Bronchus fibroblast of lung (primary cell): ENCODE measurements at places on chromosomes 6 and 20. TPM values are rescaled to one million over a fixed set of nuclear protein-coding genes. Genes with fewer than 3 reads are reported as not detected.

Gene SSR1
- total RNA-seq, result 40.1 and 58.3 TPM in 2 replicates

Gene TRDN
- total RNA-seq, result not detected in 2 replicates

Gene ZFP64
- 23.5 and 27.9 TPM in 2 replicates for total RNA-seq

Gene GSTA3
- total RNA-seq, result not detected in 2 replicates

Gene PKIB
- total RNA-seq, result 0.59 and 1.7 TPM in 2 replicates

Gene SAMD3
- not detected in 2 replicates for total RNA-seq

Gene SLC2A10
- 21.4 and 21.9 TPM in 2 replicates for total RNA-seq

Gene LYRM4
- 18.8 and 22.4 TPM in 2 replicates for total RNA-seq

Gene HTR1B
- total RNA-seq, result 2.2 and 3.5 TPM in 2 replicates

Gene SIRPB2
- total RNA-seq, result not detected in 2 replicates

Gene TBCC
- total RNA-seq, result 30.3 and 34.3 TPM in 2 replicates

Gene PREX1
- total RNA-seq, result 3.5 and 3.6 TPM in 2 replicates

Gene ZNF76
- total RNA-seq, result 12.3 and 12.8 TPM in 2 replicates

Gene PCK1
- under 0.01 TPM in 1 of 2 replicates, not detected in the other for total RNA-seq

Gene RUNX2
- total RNA-seq, result 8.6 and 9.2 TPM in 2 replicates

Gene CRYBG1
- 8.0 and 8.2 TPM in 2 replicates for total RNA-seq

Gene LIN28B
- total RNA-seq, result not detected in 2 replicates

Gene MRS2
- total RNA-seq, result 20.5 and 22.2 TPM in 2 replicates

Gene REPS1
- total RNA-seq, result 26.2 and 28.5 TPM in 2 replicates

Gene C20orf202
- not detected in 2 replicates for total RNA-seq

Gene DHX35
- total RNA-seq, result 5.5 and 6.9 TPM in 2 replicates

Gene SFTA2
- total RNA-seq, result not detected in 2 replicates

Gene CNKSR3
- total RNA-seq, result 6.8 and 9.4 TPM in 2 replicates

Gene TMEM239
- not detected in 2 replicates for total RNA-seq

Gene TCP11
- 0.15 and 0.50 TPM in 2 replicates for total RNA-seq

Gene TMEM74B
- not detected in 2 replicates for total RNA-seq

Gene ZNF311
- 0.67 and 0.74 TPM in 2 replicates for total RNA-seq

Gene HEY2
- not detected in 2 replicates for total RNA-seq

Gene DDO
- total RNA-seq, result 0.17 and 0.74 TPM in 2 replicates

Gene EFCAB8
- total RNA-seq, result under 0.01 TPM in 1 of 2 replicates, not detected in the other

Gene FOXS1
- not detected in 2 replicates for total RNA-seq

Gene KCNK5
- total RNA-seq, result under 0.01 and 0.15 TPM in 2 replicates

Gene CCN6
- under 0.01 TPM in 1 of 2 replicates, not detected in the other for total RNA-seq

Gene SEL1L2
- not detected in 2 replicates for total RNA-seq

Gene SCP2D1
- not detected in 2 replicates for total RNA-seq

Gene MOXD1
- 13.8 and 14.6 TPM in 2 replicates for total RNA-seq

Gene GCM1
- total RNA-seq, result not detected in 2 replicates

Gene ZSCAN31
- 0.84 and 0.89 TPM in 2 replicates for total RNA-seq

Gene IL17A
- not detected in 2 replicates for total RNA-seq

Gene PLCB1
- total RNA-seq, result 1.6 and 1.7 TPM in 2 replicates

Gene ULBP1
- 3.6 and 4.0 TPM in 2 replicates for total RNA-seq

Gene FAXC
- total RNA-seq, result 2.5 and 6.2 TPM in 2 replicates

Gene ZSCAN16
- 1.7 and 1.8 TPM in 2 replicates for total RNA-seq
